ENCODE measurements at places on chromosomes 1 and 21.
A peak's percentile ranks its signal among the peaks of the same experiment; 100 is the strongest.

DNA sequence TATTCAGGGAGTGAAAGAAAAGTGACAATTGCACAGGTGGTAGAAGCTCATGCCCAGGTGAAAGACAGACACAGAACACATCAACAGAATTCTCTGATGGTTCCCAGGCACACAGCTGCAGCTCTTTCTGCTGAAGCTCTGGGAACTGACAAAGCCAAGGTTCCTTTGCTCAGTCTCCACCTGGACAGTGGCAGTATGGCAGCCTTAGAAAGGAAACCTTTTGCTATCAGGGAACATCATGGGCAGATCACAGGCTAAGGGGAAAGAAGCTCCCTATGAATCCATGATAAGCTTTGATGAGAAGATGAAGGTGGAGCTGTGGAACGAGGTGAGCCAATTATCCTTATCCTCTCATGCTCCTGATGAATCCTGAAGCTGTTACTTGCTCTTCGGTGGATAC lies 1.2 kb downstream of the SPRR2B start:
- peak; percentile 9 for DNase-seq

GRCh38 chr1:60423146-60423780 lies 349.7 kb upstream of the C1orf87 start:
- no peak for DNase-seq

DNA sequence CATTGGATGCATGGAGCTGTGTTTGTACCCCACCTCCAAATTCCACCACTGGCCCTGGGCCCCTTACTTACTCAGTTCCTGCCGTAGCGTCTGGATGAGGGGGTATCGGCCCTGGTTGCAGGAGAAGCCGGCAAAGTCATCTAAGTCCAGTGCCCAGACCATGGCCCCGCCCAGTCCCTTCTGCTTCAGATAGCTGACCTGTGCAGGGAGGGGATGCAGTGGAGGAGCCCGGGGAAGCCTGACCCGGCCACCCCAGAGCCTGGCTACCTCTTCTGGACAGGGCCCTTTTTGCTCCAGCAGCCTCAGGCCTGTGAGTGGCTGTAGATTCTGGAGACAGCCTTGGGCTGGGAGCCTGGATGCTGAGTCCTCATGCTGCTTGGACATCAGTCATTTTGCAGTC lies 11.8 kb downstream of the CHIT1 start:
- DNase-seq, result no peak

- DNase-seq, result no peak
These were observed 17.5 kb downstream of the FBXO42 start for GRCh38 chr1:16334655-16335340.

DNA sequence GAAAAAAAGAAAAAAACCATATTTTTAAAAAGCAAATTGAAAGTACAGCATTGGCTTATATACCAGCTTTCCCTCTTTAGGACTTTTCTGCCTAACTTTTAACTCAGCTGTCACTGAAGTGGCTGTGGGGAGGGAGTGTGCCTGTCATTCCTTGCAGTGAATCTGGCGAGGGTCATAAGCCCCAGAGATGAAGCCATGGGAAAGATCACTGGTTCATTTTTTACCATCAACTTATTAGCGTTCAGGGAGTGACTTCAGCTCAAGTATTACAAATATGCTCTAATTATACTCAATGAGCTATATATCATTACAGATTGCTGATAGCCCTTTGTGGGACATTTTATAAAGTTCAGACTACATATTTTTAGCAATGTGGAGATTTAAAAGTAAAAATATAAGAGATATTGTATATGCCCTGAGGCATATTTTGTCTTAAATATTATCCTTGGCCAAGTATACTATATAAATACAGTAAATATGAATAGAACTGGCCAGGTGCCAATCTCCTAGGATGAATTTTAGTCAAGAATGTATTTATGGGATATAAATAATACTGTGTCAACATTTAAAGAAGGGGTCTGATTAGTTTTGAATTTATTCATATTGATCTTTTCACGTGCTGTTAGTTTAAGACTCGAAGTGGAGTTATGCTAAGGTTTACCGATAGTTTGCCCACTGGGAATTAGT lies 4.4 kb downstream of the TGFB2 start:
- DNase-seq, result no peak

DNA sequence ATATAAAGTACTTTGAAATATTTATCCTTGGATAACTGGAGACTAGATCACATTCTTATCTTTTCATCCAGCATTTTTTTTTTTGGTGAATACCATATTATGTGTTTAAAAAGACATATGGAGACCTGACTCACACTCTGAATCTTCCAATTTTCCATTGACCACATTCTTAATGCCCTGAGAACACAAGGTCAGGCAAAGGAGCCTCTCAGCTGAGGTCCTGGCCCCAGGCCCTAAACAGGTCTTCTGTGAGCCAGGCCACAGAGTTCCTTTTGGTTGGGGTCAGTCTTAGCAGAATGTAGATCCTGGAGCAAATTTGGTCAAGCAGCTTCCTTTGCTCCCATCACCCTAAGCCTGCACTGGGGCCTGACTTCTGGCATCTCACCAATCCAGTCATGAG lies 390.1 kb upstream of the ST6GALNAC5 start:
- DNase-seq, result no peak

- DNase-seq, result peak; percentile 16
These were observed 2.3 kb downstream of the EGLN1 start for GRCh38 chr1:231419738-231420298.

DNA sequence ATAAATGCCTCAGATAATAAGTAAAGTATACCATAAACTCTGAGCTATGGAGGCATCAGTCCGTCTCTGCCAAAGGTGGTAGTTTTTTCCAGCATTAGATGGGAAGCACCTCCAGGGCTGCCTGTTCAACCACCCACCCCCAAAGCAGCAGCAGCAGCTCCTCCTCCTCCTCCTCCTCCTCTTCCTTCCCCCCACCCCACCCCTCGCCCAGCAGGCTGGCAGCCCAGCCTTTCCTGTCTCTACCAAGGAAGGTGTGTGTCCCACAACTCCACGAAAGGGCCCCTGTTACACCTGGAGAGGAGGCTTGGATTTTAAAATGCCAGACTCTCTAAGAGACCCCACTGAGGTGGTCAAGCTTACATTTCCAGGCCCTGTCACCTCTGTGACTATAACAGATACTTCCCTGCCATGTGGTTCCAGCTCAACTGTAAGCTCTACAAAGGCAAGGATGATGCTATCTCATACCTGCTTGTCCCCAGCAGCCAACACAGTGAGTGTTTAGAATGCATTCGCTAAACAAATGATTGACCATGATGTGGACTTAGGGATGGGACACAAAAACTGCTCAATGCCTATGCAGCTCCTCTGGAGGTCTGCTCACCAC lies 76.7 kb downstream of the GFI1 start:
- no peak for DNase-seq

DNA sequence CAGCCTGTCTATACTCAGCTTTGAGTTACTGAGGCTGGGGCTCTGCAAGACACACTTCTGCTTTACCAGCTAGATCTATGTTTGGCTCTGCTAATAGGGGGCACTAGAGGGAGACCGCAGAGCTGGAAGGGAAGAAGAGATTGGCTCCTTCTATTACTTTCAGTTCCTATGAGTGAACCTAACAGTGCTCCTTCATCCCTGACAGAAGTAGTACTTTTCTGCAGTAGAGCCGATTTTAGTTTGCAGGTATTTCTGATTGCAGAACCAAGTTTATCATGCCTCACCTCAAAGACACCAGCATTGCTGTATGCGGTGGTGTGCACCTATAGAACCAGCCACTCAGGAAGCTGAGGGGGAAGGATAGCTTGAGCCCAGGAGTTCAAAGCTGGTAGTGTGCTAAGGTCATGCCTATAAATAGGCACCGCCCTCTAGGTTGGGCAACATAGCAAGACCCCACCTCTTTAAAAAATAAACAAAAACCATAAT lies 5.7 kb upstream of the ZDHHC18 start:
- no peak for DNase-seq

DNA sequence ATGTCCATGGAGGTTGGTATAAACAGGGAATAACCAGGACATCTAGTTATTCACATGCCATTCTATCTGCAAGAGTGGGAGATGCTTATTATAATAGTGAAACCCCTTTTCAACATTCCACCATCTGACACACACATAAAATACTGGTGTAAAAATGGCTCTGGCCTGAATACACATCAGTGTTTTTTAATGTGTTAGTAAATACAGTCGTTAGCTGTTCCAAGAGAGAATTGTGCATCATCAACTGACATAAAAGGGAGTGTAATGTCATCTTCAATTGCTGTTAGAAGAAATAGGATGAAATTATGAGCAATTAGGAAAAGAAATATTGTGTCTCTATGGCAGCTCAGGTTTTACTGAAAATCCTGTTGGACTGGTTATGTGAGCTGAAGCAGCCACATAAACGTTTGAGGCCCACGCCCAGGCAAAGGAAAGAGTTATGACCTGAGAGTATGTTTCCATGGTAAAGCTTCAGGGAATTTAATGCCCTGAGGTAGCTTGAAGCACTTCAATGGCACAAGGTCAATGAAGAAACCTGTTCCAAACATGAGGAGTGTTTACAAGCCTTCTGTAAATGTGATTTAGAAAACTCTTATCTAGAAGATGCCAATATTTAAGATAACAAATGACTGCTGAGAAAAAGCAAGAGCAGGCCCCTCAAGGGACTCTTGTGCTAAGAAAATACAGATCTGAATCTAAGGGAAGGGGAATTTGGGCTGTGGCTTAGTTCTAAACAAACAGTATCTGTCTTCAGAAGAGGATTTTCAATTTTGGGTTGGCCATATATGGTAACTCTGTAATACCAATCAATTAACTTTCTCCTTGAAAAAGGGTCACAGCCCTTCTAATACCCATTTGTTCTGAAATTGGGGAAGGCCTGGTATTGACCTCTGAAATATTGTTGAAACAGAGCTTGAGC lies 384.3 kb downstream of the SEC16B start:
- DNase-seq, result no peak

Measured in K562 (cell line).